NCI-H524 (cell line): ENCODE measurements at places on chromosomes 3 and 15.

DNA sequence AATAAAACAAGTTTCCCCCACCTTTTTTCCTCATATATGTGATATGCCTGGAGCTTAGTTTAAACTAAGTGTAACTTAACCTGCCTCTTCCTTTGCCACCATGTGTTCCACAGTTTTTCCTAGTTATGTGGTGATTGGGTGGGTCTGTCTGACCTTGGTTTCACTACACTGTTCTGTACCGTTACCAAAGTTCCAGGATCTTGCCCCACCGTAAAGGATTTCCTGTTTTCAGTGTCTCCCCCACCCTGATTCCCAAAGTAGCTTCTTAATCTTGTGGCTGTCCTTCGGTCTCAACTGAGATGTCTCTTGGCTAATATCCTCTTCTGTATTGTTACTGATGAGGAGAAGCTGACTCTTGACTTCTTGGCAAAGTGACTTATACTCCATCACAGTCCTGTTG is 6.4 kb upstream of the MGA start:
- DNase-seq = no peak

DNA sequence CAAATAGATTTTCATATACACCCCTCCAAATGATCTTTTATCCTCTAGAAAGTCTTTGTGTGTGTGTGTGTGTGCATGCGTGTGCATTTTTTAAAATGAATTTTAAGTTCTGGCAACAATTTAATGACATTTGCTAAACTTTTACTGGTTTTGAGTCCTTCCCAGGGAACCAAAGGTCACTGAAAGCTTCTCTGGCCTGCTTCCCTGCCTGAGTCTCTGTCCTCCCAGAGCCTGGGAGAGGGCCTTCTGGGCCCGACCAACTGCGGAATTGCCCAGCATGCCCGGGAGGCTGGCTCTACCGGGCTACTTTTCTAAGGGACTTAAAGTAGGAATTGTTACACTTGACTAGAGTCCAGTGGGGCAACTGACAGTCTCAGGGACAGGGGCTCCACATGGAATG is 7.4 kb upstream of the RBPMS2 start:
- no peak for DNase-seq

GRCh38 chr3:62797132-62797531 is 78.1 kb downstream of the CADPS start:
- DNase-seq = no peak

GRCh38 chr3:176041812-176042211 is 1155.5 kb downstream of the TBL1XR1 start:
- DNase-seq = no peak

- no peak for DNase-seq
These were observed 14.6 kb upstream of the BLOC1S6 start for GRCh38 chr15:45572617-45573016.

DNA sequence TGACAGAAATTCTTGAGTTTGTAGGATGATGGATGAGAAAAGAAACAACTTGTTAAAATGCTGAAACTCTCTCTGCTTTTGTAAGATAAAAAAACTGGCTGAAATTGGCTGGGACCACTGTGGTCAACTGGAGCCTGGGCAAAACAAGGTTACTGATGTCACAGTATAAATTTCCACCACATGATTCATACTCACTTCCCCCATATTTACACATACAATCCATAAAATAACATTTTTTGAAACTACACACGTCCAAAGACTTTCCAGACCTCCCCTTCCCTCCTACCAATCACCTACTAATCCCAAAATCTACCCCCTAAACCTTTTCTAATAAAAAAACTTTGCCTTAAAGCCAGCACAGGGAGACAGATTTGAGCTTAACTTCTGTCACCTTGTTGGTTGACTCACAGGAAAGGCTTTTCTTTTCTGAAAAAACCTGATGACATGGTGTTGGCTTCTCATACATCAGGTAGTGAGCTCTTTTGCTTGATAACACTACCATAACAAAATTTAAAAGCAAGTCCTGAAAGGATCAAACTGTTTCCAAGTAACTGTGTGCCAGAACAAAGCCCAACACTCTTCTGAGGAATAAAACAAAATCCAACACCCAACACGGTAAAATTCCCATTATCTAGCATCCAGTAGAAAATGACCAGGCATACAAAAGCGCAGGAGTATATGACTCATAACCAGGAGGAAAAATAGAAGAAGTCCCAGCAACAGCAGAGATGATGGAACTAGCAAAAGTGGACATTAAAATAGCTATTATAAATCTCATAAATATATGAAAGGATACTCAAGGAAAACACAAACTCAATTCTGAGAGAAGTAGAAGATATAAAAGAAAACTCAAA is 87.3 kb upstream of the SNRK start:
- no peak for DNase-seq

GRCh38 chr15:57545995-57546394 is 45.7 kb upstream of the MYZAP start:
- DNase-seq = peak; percentile 76

- peak; percentile 49 for DNase-seq
These were observed 577 bp downstream of the ZNF148 start for GRCh38 chr3:125374501-125374995.

- no peak for DNase-seq
These were observed 28.1 kb downstream of the CMTM7 start for GRCh38 chr3:32419742-32420125.
